CD8-positive, alpha-beta memory T cell (primary cell): ENCODE measurements at places on chromosomes 13 and 19.

DNA sequence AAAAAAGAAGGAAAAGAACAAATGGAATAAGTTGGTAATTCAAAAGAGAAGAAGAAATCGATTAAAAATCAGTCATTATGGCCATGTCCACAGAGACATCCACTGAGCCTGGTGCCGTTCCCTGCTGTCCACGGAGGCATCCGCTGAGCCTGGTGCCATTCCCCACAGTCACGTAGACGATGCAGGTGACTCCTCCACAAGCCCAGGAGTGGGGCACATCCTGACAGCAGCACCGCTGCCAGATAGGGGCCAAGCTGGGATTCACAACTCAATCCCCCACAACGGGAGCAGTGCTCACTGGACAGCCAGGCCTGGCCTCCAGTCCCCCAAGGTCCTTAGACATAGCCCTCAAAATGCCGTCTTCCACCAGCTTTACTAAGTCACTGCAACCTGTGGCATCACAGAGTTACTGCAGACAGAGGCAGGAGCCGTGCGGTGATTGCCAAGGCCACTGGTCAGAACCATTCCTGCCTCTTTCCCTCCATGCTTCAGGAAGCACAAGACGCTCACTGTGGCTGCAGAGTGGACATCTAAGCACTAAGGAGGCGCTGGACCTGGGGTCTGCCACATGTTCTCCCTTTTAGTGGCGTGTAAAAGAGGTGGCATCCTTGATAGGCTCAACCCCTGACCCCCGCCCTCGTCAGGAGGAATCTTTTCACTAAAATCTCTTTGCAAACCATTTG lies 131.5 kb upstream of the SPACA7 start:
- no peak for DNase-seq

GRCh38 chr19:41261474-41262190 lies 2.5 kb upstream of the HNRNPUL1 start:
- DNase-seq: no peak

DNA sequence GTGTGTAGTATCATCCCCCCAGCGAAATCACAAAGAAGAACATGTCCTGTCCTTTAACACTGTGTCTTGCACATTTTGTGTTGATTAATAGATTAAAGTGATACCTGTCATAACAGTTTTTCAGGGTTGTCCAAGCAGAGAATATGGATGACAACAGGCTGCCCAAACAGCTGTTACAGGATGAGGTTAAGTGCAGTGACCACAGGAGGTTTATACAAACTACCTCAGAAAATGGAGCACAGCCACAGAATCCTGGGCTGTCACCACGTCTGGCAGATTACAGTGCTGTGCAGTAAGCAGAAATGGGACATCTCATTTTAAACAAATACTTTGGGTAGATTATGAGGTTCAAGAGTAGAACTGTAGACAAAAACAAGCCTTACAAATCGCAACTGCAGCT lies 575.6 kb downstream of the DCT start:
- no peak for DNase-seq

GRCh38 chr19:50358483-50359327 lies 6.7 kb downstream of the NAPSA start:
- DNase-seq: peak; percentile 84

DNA sequence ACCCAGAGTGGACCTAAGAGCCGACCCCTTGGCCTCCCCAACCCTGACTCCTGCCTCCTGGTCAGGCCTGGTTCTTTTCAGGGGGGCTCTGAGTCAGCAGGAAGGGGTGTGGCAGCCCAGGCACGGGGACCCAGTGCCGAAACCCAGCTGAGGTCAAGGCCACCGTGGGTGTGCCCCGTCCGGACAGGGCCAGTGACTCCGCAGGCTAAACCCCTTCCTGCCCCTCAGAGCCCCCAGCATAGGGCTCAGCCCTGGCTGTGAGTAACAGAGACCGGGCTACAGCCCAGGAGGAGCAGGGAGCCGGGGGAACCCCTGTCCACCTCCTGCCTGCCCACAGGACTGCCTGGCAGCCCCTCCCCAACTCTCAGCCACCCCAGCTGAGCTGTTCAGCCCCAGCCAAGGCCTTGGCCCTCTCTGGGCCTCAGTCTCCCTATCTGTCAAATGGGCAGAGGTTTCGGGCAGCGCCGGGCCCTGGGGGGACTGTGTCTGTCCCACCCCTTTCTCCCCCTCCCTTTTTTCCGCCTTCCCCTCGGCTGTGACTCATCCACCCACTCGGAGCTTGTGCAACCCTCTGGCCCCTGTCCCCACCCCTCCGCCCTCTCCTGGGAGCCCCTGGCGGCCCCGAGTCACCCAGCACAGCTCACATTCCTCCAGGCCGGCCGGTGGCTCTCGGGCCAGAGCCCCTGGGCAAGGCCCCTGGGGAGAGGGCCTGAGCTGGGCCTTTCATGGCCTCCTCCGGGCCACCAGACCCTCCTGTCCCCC lies 8.6 kb downstream of the ZBTB7A start:
- DNase-seq: peak; percentile 50

- no peak for DNase-seq
Observed at GRCh38 chr19:1931445-1931844, 9.5 kb upstream of the CSNK1G2 start.
